ENCODE measurements at places on chromosomes 7 and 10. TPM values are rescaled to one million over a fixed set of nuclear protein-coding genes. Genes with fewer than 3 reads are reported as not detected.

TMEM229A gene
- not detected for total RNA-seq

GRCh38 chr7:90816511-90817142 is 220.5 kb downstream of the CDK14 start:
- no peak for DNase-seq

- peak; percentile 67 for DNase-seq
Measured at GRCh38 chr10:27319752-27320431, 79.3 kb upstream of the ACBD5 start.

GRCh38 chr7:100965045-100965722 is 4.2 kb upstream of the MUC12 start:
- DNase-seq: no peak

DNA sequence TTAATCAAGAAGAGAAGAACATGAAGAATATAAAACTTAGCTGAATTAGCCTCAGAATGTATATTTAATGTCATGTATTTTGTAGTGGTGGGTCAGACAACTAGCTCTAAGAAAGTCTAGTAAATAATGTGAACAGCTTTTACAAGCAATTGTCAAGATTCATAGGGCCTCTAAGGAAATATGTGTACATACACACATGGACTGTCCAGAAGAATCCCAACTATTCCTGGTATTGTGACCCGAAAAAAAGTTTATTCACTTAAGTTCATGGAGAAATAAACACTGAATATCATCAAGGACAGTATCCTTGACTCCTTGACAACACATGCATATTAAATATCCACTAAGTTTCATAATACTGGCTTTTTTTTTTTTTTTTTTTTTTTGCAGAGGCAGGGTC is 11.4 kb upstream of the TWIST1 start:
- DNase-seq: no peak

DNA sequence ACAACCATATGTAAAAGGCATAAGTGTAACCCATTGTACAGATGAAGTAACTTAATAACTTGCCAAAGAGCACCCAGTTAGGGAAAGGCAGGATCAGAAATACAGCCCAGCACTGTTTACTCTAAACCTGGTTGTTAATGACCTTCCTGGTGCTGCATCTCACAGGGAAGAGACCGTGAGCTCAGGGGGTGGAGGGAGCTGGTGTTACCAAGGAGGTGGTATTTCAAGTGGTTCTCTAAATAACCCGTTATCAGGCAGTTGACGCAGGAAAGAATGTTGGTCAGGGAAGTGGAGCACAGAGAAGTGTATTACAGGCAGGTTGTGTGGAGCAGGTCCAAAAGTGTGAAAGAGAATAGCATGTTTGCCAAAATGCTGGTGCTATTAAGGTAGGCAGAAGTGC is 4.4 kb upstream of the ST7 start:
- DNase-seq: no peak
